ENCODE measurements at places on chromosomes 2 and 18.

- H3K4me1 ChIP-seq = no peaks in the 10 kb centered on the region
- peak overlapping the region; percentile 74 for H3K4me3 ChIP-seq
- no peak overlapping the region for H3K27ac ChIP-seq
- no peaks in the 10 kb centered on the region for H3K27me3 ChIP-seq
These were observed 1.3 kb downstream of the RASGRP3 start for GRCh38 chr2:33477473-33478468.

DNA sequence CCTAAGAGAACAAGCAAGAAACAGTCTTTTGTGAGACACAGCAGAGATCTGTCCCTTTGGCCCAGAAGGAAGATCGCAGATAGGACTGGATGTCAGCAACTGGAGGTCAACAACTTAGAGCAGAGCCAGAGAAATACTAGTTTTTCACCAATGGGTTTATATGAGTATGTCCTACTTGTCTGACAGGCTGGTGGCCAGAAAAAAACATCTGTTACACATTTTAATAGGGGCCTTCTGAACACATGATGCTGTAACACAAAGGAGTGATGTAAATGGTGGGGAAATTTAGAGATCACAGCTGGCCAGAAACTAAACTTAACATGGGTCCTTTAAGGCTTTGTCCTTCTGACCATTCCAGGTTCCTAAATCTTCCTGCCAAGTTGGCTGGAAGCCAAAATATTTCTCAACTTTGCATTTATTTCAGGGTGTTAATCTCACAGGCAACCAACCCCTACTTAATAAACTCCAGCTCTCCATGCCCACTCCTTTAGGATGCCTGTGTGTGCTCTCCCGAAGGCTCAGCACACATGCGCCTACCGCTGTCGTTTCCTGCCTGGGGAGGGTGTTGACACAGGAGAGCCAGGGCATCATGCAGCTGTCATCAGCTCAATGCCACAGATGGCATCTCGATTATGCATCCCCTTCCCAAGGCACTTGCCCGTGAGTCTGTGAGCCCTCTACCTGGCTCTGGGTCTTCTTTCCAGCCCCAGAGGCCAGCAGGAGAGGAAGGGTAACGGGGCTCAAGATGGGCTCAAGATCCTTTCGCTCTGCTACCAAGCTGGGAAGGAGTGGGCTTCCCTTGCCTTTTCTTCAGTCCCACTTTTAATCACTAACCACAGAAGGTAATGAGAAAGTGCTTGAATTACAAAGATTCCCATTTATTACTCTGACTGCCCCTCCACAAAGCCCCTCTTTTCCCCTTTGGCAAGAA is 252.5 kb downstream of the ETAA1 start:
- peak overlapping the region; percentile 76 for H3K27ac ChIP-seq
- H3K4me3 ChIP-seq = no peak overlapping the region

- H3K4me1 ChIP-seq = no peaks in the 10 kb centered on the region
- H3K4me3 ChIP-seq = no peak overlapping the region
- no peaks in the 10 kb centered on the region for H3K36me3 ChIP-seq
These were observed 592.2 kb upstream of the SYT4 start for GRCh38 chr18:43869451-43870008.

DNA sequence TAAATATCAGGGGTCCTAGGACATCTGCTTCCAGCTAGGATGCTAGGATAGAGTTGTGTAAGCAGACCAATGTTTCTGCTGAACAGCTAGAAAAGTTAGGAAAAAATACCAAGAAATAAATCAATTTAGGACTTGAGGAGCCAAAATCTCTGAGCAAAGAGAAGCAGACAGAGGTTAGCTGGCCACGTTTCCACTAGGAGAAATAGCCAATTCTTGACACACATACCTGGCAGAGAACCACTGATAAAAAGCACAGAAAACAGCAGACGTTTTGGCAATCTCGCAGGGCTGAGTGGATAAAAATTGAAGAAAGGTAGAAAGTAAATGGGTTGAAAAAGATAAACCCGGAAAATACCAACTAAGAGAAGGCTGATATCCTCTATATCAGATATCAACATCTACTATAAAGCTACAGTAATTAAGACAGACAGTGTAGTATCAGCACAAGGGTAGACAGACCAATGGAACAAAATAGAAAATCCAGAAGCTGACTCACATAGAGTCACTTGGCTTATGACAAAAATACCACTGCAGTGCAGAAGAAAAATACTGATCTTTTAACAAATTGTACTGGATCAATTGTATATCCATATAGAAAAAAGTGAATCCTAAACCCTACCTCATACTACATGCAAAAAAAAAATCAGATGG is 306.1 kb upstream of the KLHL29 start:
- no peaks in the 10 kb centered on the region for H3K36me3 ChIP-seq
- H3K4me3 ChIP-seq = no peak overlapping the region
- no peaks in the 10 kb centered on the region for H3K4me1 ChIP-seq
- no peaks in the 10 kb centered on the region for H3K27me3 ChIP-seq
- no peak for DNase-seq
- no peak overlapping the region for H3K27ac ChIP-seq

DNA sequence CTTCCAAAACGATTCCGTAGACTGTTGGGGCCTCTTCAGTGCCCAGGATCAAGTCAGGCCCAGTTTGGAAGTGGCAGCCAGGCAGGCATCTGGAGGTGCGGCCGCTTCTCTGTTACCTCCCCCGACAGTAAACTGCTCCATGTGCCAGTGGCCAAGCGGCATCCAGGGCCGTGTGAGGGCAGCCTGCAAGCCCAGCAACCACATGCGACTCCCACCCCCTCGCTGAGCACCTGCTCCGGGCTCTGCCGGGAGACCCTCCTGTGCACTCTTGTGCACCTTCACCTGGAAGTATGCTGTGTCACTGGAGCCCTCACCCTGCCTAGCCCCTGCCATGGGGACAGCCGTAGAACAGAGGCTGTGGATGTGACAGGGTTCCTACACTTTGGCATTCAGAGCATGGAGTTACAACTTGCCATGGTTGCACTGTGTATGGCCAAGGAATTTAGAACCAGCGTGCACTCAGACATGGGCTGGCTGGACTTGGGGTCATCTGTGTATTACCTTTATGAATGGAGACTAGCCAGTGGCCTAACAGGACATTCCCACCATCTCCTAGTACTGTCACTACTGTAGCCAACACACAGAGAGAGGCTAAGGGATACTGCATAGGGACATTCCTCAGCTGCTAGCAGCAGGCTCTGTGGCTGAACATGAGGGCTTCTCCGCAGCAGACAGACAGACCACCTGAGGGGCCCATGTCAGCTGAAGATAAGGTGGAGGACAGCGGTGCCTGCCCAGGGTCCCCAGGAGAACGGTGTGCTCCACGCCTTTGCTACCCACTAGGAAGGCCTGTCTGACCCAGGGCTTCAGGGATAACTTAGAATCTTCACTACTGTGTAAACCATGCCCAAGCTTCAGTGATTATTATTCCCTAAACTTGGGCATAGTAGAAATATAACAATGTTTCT is 25.0 kb upstream of the FAHD2A start:
- H3K27me3 ChIP-seq = no peaks in the 10 kb centered on the region
- no peaks in the 10 kb centered on the region for H3K4me1 ChIP-seq
- no peak for DNase-seq
- no peaks in the 10 kb centered on the region for H3K36me3 ChIP-seq
- H3K4me3 ChIP-seq = no peak overlapping the region

- peak overlapping the region; percentile 64 for H3K4me3 ChIP-seq
- H3K4me1 ChIP-seq = peaks cover 19% of the 10 kb centered on the region
- DNase-seq = no peak
These were observed 767 bp upstream of the NPPC start for GRCh38 chr2:231926761-231927565.

- no peak overlapping the region for H3K4me3 ChIP-seq
- DNase-seq = no peak
- H3K36me3 ChIP-seq = no peaks in the 10 kb centered on the region
- no peaks in the 10 kb centered on the region for H3K27me3 ChIP-seq
These were observed 303.9 kb downstream of the LRATD1 start for GRCh38 chr2:14936426-14936825.

- no peaks in the 10 kb centered on the region for H3K27me3 ChIP-seq
- peaks cover 19% of the 10 kb centered on the region for H3K4me1 ChIP-seq
- no peaks in the 10 kb centered on the region for H3K36me3 ChIP-seq
- H3K4me3 ChIP-seq = no peak overlapping the region
- no peak overlapping the region for H3K27ac ChIP-seq
These were observed 12.8 kb downstream of the CD302 start for GRCh38 chr2:159785195-159785594.

- no peaks in the 10 kb centered on the region for H3K36me3 ChIP-seq
- H3K4me1 ChIP-seq = no peaks in the 10 kb centered on the region
- H3K4me3 ChIP-seq = no peak overlapping the region
- no peaks in the 10 kb centered on the region for H3K27me3 ChIP-seq
- DNase-seq = no peak
These were observed 50.7 kb downstream of the LBH start for GRCh38 chr2:30282081-30282480.

DNA sequence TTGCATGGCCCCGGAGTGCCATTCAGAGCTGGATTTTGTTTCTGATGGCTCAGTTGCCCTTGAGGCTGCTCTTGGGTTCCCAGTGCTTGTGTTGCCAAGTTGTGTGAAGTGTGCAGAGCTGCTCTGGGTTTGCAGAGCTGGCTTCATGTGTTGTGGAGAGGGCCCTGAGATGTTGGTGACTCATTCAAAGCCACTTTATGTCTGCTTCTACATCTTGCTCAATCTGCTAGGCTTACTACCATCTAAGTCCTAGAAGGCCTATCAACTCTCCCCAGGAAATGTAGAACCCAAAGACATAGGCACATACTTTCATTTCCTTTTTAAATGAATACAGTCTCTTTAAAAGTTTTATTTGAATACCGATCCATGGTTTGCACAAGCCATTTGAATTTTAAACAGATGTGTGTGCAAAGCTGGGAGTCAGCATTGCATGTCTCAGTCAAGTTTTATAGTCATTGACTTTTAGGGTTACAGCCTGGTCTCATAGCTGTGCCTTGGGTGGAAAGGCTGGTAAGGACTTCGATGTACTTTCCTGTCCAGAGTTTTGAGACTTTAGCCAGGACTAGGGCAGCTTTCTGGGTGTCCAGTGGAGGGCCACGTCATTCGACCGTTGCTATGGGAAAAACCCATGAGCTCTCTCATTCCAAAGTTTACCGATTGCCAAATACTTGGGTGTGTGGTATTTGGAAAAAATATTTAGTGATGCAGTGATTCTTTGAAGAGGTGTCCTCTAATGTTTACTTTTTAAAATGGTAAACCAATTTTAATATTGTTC is 105.0 kb downstream of the LTBP1 start:
- no peaks in the 10 kb centered on the region for H3K4me1 ChIP-seq
- DNase-seq = no peak
- H3K4me3 ChIP-seq = no peak overlapping the region
- no peak overlapping the region for H3K27ac ChIP-seq

- no peaks in the 10 kb centered on the region for H3K36me3 ChIP-seq
- no peaks in the 10 kb centered on the region for H3K4me1 ChIP-seq
- no peak overlapping the region for H3K4me3 ChIP-seq
- no peaks in the 10 kb centered on the region for H3K27me3 ChIP-seq
- DNase-seq = no peak
These were observed 247.8 kb downstream of the DOK6 start for GRCh38 chr18:69648486-69648885.

- peak overlapping the region; percentile 50 for H3K27ac ChIP-seq
- no peaks in the 10 kb centered on the region for H3K27me3 ChIP-seq
- H3K4me1 ChIP-seq = peaks cover 21% of the 10 kb centered on the region
- H3K36me3 ChIP-seq = peaks cover 34% of the 10 kb centered on the region
These were observed 11.2 kb downstream of the TMEM127 start for GRCh38 chr2:96254571-96254970.

DNA sequence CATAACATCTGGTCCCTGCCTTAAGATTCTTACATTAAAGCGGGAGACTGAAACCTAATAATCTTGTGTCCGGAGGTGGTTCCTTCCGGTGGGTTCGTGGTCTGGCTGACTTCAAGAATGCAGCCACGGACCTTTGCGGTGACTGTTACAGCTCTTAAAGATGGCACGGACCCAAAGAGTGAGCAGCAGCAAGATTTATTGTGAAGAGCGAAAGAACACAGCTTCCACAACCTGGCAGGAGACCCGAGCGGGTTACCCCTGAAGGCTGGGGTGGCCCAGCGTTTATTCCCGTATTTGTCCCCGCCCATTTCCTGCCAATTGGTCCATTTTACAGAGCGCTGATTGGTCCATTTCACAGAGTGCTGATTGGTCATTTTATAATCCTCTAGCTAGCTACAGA is 122.3 kb upstream of the SIX2 start:
- no peak overlapping the region for H3K4me3 ChIP-seq
- DNase-seq = no peak
- no peaks in the 10 kb centered on the region for H3K4me1 ChIP-seq
- no peaks in the 10 kb centered on the region for H3K36me3 ChIP-seq
- H3K27ac ChIP-seq = no peak overlapping the region
- no peaks in the 10 kb centered on the region for H3K27me3 ChIP-seq

- no peak overlapping the region for H3K27ac ChIP-seq
- H3K4me1 ChIP-seq = no peaks in the 10 kb centered on the region
- no peaks in the 10 kb centered on the region for H3K36me3 ChIP-seq
- peak overlapping the region; percentile 61 for H3K4me3 ChIP-seq
- no peaks in the 10 kb centered on the region for H3K27me3 ChIP-seq
- DNase-seq = no peak
These were observed 675 bp downstream of the GEMIN6 start for GRCh38 chr2:38778687-38779082.

DNA sequence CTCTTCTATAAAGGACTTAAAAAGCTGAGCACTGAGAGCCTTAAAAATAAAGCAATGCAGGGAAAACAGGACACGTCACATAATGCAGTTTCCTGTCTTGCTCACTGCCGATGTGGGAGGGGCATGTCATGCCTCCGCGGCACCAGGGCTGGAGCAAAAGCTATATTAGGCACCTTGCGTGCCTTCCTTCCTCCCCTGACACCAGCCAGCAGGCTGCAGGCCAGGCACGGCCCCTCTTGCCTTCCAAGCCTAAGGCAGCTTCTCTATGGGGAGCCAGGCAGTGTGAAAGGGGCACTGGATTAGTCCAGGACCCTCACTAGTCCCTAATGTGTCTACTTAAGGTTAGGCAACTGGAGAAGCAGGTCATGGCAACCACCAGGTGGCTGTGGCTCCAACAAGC is 26.3 kb downstream of the MRPL35 start:
- H3K36me3 ChIP-seq = no peaks in the 10 kb centered on the region
- no peaks in the 10 kb centered on the region for H3K27me3 ChIP-seq
- peaks cover 71% of the 10 kb centered on the region for H3K4me1 ChIP-seq

DNA sequence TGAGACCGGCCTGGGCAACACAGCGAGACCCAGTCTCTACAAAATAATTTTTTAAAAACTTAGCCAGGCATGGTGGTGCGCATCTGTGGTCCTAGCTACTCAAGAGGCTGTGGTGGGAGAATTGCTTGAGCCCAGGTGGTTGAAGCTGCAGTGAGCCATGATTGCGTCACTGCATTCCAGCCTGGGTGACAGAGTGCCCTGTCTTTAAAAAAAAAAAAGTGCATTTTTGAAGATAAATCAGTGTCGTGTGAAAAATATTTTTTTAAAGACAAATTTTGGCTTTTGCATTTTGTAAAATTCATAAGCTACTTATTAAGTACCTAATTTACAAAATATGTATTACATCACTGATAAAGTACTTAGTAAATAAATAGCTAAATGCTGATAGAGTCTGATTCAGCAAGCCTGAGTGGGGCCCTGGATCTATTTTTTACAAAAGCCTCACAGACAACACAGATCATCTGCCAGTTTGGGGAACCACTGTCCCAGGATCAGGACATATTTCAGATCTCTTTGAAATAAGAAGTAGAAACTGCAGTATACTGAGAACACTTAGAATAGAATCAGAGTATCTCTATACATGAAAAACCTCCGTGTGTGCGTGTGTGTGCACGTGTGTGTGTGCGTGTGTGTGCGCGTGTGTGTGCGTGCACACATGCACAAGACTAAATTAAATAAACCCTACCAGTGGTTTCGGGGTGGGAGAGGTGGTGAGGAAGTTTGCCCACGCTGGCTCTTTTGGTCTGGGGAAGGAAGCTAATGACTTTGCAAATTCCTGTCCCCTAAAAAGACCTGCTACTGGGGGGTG is 61.6 kb downstream of the AAK1 start:
- no peaks in the 10 kb centered on the region for H3K27me3 ChIP-seq
- no peaks in the 10 kb centered on the region for H3K4me1 ChIP-seq
- no peak overlapping the region for H3K4me3 ChIP-seq
- no peaks in the 10 kb centered on the region for H3K36me3 ChIP-seq
- H3K27ac ChIP-seq = no peak overlapping the region
- DNase-seq = no peak

All from esophagus squamous epithelium (tissue), 5 donors.